ENCODE measurements at places on chromosomes 13 and 19.

- no peak for DNase-seq
These were observed 11.3 kb downstream of the POSTN start for GRCh38 chr13:37587236-37587635.

- no peak for DNase-seq
These were observed 50.9 kb downstream of the TMEM255B start for GRCh38 chr13:113809934-113810333.

DNA sequence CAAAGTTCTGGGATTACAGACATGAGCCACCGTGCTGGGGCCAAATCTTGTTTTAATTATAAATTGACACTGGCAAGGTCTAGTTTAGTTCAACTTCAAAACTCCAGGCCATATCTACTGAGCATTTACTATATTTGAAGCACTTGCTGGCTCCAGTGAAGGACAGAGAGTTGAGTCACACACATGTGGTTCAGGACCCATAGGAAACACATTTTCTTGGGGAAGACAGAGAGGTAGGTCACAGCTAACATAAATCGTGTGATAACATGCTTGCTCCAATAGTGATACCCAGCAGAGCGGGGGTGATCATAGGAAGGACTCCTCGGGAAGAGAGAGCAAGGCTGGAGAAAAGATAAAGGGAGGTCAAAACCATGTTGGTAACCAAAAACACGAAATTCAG is 170.6 kb upstream of the TSC22D1 start:
- DNase-seq = no peak

- DNase-seq = no peak
These were observed 7.1 kb downstream of the GPR108 start for GRCh38 chr19:6730153-6730804.

DNA sequence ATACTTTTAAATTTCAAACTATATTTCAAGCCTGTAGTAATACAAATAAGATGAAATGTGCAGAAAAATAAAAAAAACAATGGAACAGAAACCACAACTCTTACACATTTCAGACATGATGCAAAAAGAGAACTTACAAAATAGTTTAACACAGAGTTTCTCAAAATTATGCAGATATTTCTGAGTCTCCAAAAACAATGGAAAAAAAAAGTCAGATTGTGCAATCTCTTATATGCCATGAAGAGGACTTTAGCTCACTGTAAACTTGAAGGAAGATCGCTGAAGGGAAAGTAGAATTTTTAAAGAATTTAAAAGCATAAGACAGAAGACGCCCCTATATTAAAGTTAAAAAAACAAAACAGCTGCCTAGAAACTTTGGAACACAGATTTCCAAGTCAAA is 20.4 kb downstream of the ZNF708 start:
- no peak for DNase-seq

DNA sequence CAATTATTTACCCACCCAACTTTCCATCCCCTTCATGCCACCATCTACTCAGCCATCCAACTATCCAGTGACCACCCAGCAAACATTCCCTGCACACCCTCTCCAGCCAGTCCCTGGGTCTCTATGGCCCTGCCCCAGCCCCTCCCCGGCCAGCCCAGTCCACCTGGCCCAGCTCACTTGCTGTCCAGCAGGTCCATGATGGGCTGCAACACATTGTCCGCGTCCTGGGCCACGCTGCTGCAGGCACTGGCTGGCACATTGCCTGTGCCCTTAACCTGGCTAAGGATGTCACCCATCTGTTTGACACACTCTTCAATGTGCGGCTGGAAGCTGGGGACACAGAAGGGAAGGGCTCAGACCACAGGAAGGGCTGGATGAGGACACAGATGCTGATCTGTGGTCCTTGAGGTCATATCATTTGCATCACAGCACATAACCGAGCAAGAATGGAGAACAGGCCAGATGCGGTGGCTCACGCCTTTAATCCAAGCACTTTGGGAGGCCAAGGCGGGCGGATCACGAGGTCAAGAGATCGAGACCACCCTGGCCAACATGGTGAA is 61.6 kb downstream of the UNC13A start:
- DNase-seq = no peak

DNA sequence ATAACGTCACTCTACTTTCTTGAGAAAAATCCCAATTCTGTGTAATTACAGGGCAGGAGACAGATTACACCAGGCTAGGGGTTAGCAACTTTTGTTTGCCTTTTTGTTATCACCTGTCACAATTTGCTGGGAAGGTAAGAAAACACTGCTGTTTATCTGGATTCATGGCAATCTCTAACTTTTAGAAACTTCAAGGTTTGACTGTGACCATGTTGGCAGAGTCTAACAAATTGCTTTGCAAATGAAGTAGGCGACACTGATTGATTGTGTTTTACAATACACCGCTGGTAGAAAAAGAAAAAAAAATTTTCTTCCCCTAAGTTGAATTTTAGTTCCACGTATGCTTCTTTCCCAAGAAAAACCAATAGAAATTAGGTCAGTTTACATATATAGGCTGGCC is 10.4 kb upstream of the PDX1 start:
- DNase-seq = no peak

DNA sequence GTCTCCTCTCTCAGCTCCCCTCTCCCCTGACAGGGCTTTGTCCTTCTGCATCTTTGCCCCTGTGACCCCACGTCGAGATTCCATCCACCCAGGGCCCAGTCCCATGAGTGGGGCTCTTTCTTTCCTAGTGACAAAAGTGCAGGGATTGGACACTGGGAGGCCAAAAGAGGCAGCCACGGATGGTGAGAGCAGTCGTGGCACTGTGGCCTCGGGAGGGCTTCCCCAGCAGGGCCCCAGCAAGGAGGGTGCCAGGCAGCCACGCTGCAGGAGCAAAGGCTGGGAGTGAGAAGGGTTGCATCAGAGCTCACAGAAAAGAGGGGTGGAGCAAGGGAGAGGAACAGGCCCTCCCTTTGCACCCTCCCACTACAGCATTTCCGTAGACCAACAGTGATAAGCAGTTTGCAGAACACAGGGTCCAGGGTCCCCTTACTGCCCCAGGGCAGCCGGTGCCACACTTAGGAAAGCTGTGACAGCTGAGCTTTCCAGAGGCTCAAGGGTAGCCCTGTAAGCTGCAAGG is 4.9 kb downstream of the ZSCAN1 start:
- DNase-seq = no peak

GRCh38 chr19:39363901-39364457 is 21.8 kb downstream of the SAMD4B start:
- DNase-seq = no peak

GRCh38 chr19:30924670-30925069 is 424.6 kb downstream of the TSHZ3 start:
- DNase-seq = no peak

DNA sequence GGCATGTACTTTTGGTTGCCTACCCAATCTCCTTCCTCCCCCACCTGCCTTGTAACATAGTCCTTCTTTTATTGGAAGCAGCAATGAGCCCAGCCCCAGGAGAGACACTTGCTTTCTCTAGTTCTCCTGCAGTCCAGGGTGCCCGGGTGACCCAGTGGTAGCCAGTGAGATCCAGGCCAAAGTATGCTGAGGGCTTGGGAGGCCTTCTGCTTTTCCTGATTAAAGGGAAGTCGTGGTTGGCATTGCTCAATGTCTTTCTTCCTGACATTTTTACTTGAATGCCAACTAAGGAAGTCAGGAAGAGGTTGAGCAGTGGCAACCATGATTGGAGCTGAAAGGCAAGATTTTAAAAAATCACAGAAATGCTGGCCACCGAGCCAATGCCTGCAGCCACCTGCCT is 25.7 kb downstream of the CNMD start:
- no peak for DNase-seq

- DNase-seq = no peak
These were observed 111.0 kb upstream of the KL start for GRCh38 chr13:32905063-32905863.

GRCh38 chr13:50672025-50672424 is 171.5 kb downstream of the DLEU7 start:
- DNase-seq = no peak

- DNase-seq = no peak
These were observed 8.5 kb upstream of the ABHD17A start for GRCh38 chr19:1893791-1894190.
